Stomach (tissue), 19 donors: ENCODE measurements at places on chromosomes 12 and 14. TPM values are rescaled to one million over a fixed set of nuclear protein-coding genes. Genes with fewer than 3 reads are reported as not detected.

GRIN2B gene
- under 0.01 TPM for polyA plus RNA-seq

CLEC1B gene
- not detected for polyA plus RNA-seq

POMT2 gene
- polyA plus RNA-seq, result 12.1 TPM

CREBL2 gene
- 33.8 TPM for polyA plus RNA-seq

GXYLT1 gene
- 1.4 TPM for polyA plus RNA-seq

ZBTB42 gene
- 5.5 TPM for polyA plus RNA-seq

SMCO2 gene
- polyA plus RNA-seq, result not detected

DYNLL1 gene
- 578 TPM for polyA plus RNA-seq

RFX4 gene
- polyA plus RNA-seq, result not detected

IFI27 gene
- 874 TPM for polyA plus RNA-seq

CLEC9A gene
- not detected for polyA plus RNA-seq

LARP4 gene
- 6.5 TPM for polyA plus RNA-seq

LRTM2 gene
- 0.03 TPM for polyA plus RNA-seq

DAO gene
- not detected for polyA plus RNA-seq

CCDC196 gene
- not detected for polyA plus RNA-seq

LMNTD1 gene
- not detected for polyA plus RNA-seq

ERBB3 gene
- 26.6 TPM for polyA plus RNA-seq

DRAM1 gene
- polyA plus RNA-seq, result 10.8 TPM

MYO1H gene
- polyA plus RNA-seq, result not detected

RPGRIP1 gene
- polyA plus RNA-seq, result not detected

RIPK3 gene
- 18.3 TPM for polyA plus RNA-seq

AMIGO2 gene
- 1.6 TPM for polyA plus RNA-seq

GPR132 gene
- 0.38 TPM for polyA plus RNA-seq

EGLN3 gene
- polyA plus RNA-seq, result 36.7 TPM

KRT74 gene
- 0.08 TPM for polyA plus RNA-seq

SYT1 gene
- 0.37 TPM for polyA plus RNA-seq

KHNYN gene
- 13.9 TPM for polyA plus RNA-seq

KCNH3 gene
- polyA plus RNA-seq, result 0.44 TPM

DCAF11 gene
- polyA plus RNA-seq, result 38.9 TPM

ARHGAP9 gene
- polyA plus RNA-seq, result 11.1 TPM

SRGAP1 gene
- 1.1 TPM for polyA plus RNA-seq

CPNE8 gene
- 4.9 TPM for polyA plus RNA-seq
